ENCODE measurements at places on chromosomes 4 and X. TPM values are rescaled to one million over a fixed set of nuclear protein-coding genes. Genes with fewer than 3 reads are reported as not detected.

- no peak for DNase-seq
- no peak overlapping the region for H3K4me3 ChIP-seq
- peak overlapping the region; percentile 47 for H3K27ac ChIP-seq
- peaks cover 9% of the 10 kb centered on the region for H3K4me1 ChIP-seq
- no peaks in the 10 kb centered on the region for H3K27me3 ChIP-seq
Observed at GRCh38 chrX:133607419-133608348, 192.4 kb upstream of the GPC4 start.

- no peaks in the 10 kb centered on the region for H3K36me3 ChIP-seq
- no peak for DNase-seq
- H3K27me3 ChIP-seq: peaks cover 4% of the 10 kb centered on the region
- H3K4me3 ChIP-seq: no peak overlapping the region
- H3K27ac ChIP-seq: no peak overlapping the region
Observed at GRCh38 chrX:15448010-15448639, 45.0 kb downstream of the PIR start.

DNA sequence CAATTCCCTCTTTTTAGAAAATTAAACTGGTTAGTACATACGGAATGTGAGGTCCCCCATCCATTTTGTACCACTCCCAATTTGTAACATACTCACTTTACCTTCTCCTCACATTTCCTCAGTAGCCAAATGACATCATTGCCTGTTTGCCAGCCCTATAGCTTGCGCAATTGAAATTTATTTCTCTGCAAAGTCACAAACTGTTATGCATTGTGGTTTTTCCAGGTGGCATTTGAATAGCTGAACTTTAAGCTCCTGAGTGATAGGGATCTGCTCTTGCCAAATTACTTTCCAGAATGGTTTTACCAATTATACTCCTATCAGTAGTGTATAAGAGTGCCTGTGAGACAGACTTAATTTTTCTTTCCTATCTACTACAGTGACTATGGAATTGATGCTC lies 7.7 kb downstream of the COL4A5 start:
- H3K27me3 ChIP-seq: peaks cover 2% of the 10 kb centered on the region
- no peak overlapping the region for H3K27ac ChIP-seq
- DNase-seq: no peak

DNA sequence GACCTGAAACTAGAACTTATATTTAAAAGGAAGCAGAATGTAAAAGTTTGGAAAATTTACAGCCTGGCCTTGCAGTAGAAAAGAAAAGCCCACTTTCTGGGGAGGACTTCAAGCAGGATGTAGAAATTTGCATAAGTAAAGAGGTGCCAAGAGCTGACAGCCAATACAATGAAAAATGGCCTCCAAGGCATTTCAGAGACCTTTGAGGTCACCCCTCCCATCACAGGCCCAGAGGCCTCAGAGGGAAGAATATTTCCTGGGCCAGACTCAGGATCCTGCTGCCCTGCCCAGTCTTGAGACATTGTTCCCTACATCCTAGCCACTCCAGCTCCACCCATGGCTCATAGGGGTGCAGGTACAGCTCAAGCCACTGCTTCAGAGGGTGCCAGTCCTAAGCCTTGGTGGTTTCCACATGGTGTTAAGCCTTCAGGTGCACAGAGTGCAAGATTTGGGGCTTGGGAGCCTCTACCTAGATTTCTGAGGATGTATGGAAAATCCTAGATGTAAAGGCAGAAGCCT lies 518.9 kb upstream of the INTU start:
- H3K27me3 ChIP-seq: no peaks in the 10 kb centered on the region
- H3K36me3 ChIP-seq: no peaks in the 10 kb centered on the region
- no peak overlapping the region for H3K4me3 ChIP-seq

DNA sequence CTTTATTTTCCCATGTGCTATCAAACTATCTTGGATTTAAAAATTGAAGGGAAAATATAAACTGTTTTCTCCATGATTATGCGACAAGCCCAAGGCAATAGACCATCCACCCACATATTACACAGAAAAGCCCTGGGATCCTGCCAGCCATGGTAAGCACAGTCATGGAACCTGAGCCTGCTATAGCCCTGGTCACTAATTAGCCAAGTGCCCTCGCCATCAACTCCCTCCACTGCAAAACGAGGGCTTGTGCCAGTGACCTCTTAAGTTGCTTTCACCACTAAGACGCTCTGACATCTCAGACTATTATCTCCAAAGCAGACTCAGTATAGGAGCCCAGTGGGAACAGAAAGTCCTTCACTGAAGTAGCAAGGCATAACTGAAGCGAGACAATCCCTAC lies 69.2 kb downstream of the NLGN4X start:
- H3K27ac ChIP-seq: no peak overlapping the region
- H3K36me3 ChIP-seq: no peaks in the 10 kb centered on the region
- H3K27me3 ChIP-seq: no peaks in the 10 kb centered on the region
- no peak for DNase-seq
- H3K4me3 ChIP-seq: no peak overlapping the region
- H3K4me1 ChIP-seq: no peaks in the 10 kb centered on the region

DNA sequence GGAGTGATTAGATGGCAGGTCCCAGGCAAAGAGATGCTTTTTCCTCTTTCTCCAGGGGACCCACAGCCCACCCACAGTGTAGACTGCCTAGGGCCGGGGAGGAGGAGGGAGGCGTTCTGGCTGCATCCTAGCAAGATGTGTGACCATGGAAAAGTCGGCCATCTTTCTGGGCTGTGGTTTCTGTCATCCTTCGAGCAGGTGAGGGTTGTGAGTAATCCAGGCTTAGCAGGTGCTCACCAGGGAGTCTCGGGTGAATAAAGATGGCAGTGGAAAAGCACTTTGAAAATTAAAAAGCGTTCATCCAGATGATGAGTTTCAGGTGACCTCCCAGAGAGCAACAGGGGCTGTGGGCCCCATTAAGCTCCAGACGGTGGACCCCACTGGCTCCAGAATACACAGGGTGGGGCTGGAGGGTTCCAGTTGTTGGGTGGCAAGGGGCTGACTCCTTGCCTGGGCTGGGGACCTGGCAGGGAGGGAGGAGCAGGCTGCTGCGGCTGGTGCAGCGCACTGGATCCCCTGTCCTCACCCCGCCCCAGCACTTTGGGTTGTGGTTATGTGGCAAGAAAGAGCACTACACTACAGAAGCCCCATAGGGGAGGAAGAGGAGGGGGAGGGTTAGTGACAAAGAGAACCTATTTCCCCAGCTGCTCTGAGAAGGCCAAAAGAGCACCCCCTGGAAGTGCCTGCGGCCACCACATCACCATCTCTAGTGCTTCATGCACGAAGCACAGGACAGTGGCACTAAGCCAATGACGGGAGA lies 23.7 kb downstream of the ELF4 start:
- no peak overlapping the region for H3K4me3 ChIP-seq
- peak overlapping the region; percentile 60 for H3K27ac ChIP-seq
- no peak for DNase-seq

DNA sequence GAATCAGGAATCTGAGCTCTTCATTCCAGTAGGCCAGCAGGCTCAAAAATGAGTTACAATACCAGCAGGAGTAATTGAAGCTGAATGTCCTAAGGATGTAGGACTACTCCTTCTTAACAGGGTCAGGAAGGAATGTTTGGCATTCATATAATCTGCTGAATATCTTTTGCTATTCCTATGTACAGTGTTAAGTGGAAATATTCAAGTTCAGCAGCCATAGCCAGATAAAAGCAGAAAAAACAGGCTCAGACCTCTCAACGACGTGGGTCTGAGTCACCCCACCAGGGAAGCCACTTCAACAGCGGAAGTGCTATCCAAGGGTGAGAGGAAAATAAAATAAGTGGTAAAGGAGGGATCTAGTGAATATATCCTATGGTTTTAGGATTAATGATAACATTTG lies 577.0 kb downstream of the SPOCK3 start:
- DNase-seq: no peak
- H3K27me3 ChIP-seq: no peaks in the 10 kb centered on the region
- no peaks in the 10 kb centered on the region for H3K4me1 ChIP-seq
- H3K27ac ChIP-seq: no peak overlapping the region

GRCh38 chrX:55867708-55868107 lies 150.2 kb downstream of the RRAGB start:
- H3K27ac ChIP-seq: no peak overlapping the region
- no peaks in the 10 kb centered on the region for H3K36me3 ChIP-seq
- no peak overlapping the region for H3K4me3 ChIP-seq
- no peaks in the 10 kb centered on the region for H3K27me3 ChIP-seq

- no peak overlapping the region for H3K27ac ChIP-seq
- no peaks in the 10 kb centered on the region for H3K4me1 ChIP-seq
- no peaks in the 10 kb centered on the region for H3K36me3 ChIP-seq
- H3K27me3 ChIP-seq: no peaks in the 10 kb centered on the region
- no peak overlapping the region for H3K4me3 ChIP-seq
Observed at GRCh38 chrX:105460376-105460775, 239.9 kb upstream of the TEX13A start.

DNA sequence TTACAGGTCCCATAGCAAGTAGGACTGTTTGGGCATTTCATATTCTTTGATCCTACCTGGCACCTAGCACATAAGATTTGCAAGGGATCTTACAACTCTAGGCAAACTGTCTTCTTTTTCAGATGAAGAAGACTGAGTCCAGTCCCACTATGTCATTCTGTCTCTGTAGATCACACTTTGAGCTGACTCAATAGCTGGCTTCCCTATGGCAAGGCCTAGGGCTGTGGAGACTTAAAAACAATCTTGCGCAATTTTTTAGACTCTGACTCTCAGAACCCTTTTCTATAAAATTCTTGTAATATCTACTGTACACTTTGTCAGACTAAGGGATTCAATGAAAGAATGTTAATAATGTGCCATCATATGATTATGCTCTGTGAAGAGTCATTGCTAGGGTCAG lies 26.7 kb downstream of the OTC start:
- DNase-seq: no peak
- no peak overlapping the region for H3K27ac ChIP-seq
- no peak overlapping the region for H3K4me3 ChIP-seq
- no peaks in the 10 kb centered on the region for H3K36me3 ChIP-seq

DNA sequence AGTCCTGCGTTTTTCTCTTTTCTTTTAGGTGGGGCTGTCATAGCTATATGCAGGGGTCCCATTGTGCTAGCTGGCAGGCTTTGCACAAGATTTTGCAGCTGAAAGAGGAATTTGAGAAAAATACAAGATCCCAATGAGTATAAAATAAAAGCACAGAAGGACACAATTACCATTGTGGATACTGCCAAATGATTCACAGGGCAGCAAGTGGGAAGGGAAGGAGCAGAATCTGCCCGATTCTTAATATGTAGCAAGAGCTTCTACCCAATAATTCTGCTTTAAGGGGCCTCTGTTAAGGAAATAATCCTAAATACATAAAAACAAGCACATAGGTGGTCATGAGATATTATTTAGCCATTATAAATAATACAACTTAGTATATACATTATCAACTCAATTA lies 25.9 kb upstream of the ING2 start:
- H3K27ac ChIP-seq: no peak overlapping the region
- no peaks in the 10 kb centered on the region for H3K4me1 ChIP-seq
- no peaks in the 10 kb centered on the region for H3K36me3 ChIP-seq
- H3K27me3 ChIP-seq: no peaks in the 10 kb centered on the region

DNA sequence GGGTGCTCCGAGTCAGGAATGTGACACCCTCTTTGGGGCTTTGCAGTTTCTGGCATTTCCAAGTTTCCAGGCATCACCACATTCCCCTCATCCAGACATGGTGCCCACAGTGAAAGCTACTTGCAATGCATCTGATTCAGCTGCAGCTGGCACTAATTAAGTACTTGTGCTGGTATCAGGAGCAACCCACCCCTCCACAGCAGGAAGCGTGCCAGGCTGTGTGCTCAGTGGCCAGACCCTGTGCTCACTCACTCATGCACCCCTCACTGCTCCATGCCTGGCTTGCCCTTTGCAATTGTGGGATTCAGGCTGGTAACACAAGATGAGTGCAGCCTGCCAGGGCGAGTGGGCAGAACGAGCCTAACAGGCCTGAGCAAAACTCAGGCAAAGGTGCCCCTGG lies 271.2 kb downstream of the EPHA5 start:
- no peaks in the 10 kb centered on the region for H3K4me1 ChIP-seq
- H3K27ac ChIP-seq: no peak overlapping the region
- no peak overlapping the region for H3K4me3 ChIP-seq

The SSX1 gene
- total RNA-seq: not detected

The JAKMIP1 gene
- total RNA-seq: 0.69 TPM

The AFP gene
- not detected for total RNA-seq

The TRIM75 gene
- not detected for total RNA-seq

The ANOS1 gene
- total RNA-seq: 2.3 TPM

The TSPAN7 gene
- total RNA-seq: 44.9 TPM

The RPS3A gene
- 1,658 TPM for total RNA-seq

The COL4A6 gene
- 3.3 TPM for total RNA-seq

All from kidney (tissue), 22 donors.